DMS79 treated with DMSO at 0.1 percent for 48 hours (cell line): ENCODE measurements at places on chromosomes 16 and 17.

GRCh38 chr17:18964018-18964351 is 12.0 kb downstream of the SLC5A10 start:
- no peak for DNase-seq

GRCh38 chr16:57530522-57531252 is 5.7 kb downstream of the CCDC102A start:
- DNase-seq, result no peak

DNA sequence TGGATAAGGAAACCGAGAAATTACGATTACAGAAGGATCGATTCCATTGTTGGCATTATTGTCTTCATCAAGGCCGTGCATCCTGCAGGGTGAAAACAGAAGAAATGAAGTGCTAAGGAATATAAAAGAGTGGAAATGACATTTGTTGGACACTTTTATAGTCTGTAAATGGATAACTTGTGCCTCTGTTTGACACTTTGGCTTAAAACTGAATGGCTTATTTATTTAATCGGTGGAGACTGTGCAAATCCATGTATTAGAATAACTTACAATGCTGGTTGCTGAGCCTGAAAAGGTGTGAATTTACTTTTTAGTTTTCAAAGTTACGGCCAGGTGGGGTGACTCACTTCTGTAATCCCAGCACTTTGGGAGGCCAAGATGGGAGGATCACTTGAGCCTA is 31.4 kb downstream of the ITGB3 start:
- no peak for DNase-seq

- DNase-seq, result no peak
Measured at GRCh38 chr17:49110509-49110908, 22.1 kb upstream of the B4GALNT2 start.

DNA sequence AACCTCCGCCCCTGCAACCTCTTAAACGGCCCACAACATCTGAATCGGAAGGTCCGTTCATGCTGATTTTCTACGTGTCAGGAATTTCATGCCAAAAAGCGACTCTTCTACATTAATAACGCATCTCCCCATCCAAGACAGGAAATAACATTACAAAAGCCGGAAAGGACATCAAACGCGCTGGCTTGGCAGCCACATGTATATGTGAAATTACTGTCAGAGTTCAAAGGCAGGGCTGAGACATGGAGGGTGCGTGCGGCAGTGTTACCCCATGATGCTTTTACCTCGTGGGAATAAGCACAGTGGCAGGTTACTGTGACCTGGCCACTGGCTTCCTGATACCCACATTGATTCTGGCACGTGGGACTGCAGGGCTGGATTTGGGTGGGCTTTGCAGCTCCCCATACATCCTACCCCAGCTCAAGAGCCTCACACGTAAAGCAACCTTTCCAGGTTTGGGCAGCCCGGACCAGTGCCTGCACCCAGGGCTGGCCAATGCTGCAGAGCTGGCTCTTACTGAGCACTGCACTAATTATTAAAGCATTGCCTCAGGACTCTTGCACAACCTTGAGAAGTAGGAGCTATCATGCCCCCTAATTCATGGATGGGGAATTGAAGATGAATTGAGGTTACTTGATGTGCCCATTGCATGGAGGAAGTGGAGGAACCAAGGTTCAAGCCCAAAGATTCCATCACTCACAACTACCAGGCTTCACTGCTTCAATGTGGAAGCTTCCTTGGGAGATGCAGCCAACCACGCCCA is 120.6 kb upstream of the FOXF1 start:
- DNase-seq, result no peak

DNA sequence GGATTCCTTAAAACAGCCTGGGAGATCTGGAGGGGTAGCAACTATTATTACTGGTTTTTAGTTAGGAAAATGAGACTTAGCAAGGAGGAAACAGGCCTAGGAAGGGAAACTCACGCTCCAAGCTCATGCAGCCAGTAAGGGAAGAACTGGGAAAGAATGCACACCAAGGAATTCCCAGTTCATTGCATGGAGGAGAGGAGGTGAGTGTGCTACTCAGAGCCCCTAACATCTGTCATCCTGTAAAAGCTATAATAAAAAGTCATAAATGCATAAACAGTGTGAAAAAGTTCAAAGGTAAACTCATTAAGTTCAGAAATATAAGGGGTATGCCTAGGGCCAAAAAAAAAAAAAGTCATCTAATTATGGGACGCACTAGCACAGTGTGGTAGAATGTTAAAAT is 25.9 kb downstream of the TMEM98 start:
- DNase-seq, result no peak

GRCh38 chr16:52372313-52372712 is 174.6 kb downstream of the TOX3 start:
- DNase-seq, result no peak

- no peak for DNase-seq
Measured at GRCh38 chr17:4845118-4845517, 12.0 kb downstream of the MINK1 start.

DNA sequence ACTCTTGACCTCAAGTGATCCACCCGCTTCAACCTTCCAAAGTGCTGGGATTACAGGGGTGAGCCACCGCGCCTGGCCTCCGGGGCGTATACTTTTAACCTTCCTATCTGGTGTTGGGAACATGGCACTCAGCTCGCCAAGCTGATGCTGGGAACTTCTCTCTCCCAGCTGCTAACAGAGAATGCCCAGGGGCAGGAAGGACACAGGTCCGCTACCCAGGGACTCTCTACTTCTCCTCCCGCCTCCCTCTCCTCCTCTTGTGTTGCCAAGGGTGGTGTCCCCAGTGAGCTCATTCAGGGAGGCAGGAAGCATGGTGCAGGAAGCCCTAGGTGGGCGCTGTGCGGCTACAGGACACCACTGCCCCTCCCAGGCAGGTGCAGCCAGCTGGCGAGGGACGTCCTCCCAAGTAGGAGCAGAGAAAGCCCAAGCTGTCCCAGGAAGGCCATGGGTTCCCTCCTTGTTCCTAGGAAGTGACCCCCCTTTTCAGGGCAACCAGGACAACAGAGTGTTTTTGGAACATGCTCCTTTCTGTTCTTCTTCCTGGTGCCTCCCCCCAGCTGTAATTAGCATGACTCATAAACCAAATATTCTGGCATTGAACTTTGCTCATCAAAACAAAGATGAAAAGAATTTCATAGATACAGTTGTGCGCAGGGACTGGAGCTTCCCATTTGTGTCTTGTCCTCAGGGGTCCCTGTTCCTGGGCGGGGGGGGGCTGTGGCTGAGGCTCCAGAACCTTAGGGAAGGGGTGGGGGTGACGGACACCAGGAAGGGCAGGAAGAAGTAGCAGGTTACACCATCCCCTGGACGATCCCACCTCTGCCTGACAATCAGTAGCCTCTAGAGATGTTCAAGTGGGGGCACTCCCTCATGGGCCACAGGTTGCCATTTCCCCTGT is 2.7 kb downstream of the C1QTNF1 start:
- no peak for DNase-seq
